ENCODE measurements at places on chromosomes 2 and 18.

DNA sequence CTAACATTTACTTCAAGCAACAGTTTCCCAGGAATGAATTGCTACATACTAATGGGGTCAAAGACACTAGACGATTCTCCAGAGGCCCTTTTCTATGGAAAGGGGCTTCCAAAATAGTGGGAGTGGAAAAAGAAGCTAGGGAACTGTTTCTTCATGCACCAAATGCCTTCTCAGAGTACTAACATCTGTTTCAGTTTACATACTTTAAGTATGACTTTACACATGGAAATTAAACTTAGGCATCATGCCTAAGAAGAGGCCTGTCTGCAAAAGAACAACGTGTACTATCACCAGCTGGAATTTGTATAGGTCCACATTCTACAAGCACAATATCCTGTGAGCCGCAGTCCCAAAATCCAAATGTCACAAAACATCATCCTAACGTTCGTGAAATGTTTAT, 29.4 kb upstream of the WDR75 start:
- no peak for DNase-seq

- no peak for DNase-seq
These were observed 70.6 kb downstream of the CAPN13 start for GRCh38 chr2:30736461-30737325.

DNA sequence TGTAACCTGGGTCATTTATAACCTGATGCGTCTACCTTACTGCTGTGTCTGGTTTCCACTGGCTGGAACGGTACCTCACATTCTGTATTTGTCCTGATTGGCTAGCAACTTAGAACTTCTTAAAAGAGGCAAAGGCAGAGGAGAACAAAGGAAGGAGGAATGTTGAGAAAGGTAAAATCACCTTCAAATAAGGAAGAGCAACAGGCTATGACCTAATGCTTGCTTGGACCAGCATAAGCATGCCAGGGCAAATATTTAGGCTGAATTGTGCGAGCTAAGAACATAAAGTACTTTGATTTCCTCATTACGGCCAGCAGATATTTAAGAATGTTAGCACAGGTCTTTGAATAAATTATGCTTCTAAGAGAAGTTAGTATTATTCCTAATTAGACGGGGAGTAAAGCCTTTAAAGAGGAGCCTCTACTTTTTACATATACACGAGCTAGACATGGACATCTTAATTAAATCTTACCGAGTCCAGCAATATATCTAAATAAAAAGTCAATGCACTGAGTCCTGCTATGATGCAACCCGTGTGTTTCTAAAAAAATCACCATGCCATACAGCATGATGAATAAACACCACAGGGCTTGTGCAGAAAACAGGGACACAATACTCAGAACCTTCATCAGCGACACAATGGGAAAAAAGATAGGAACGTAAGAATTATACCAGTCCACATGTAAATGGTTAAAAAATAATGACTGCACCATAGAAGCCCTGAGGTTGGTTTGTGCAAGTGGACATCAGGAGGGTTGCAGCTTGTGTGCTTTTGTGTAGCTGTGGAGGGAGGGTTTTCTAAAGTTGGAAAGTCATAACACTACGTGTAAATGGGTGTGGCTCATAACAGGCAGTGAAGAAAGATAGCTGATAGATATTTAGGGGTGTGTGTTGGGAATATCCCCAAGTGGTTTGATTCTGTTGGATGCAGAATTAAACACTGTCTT, 14.2 kb downstream of the SEPTIN2 start:
- DNase-seq, result no peak

GRCh38 chr2:64115808-64116598, 28.2 kb downstream of the PELI1 start:
- no peak for DNase-seq

- no peak for DNase-seq
These were observed 143.7 kb downstream of the IRS1 start for GRCh38 chr2:226655871-226656270.

GRCh38 chr2:70046534-70046933, 40.7 kb upstream of the PCBP1 start:
- DNase-seq, result no peak

GRCh38 chr2:47566207-47566858, 163.4 kb downstream of the MSH2 start:
- no peak for DNase-seq

GRCh38 chr2:199677881-199678280, 173.1 kb downstream of the FTCDNL1 start:
- no peak for DNase-seq

GRCh38 chr18:31252522-31252921, 65.4 kb upstream of the DSG1 start:
- no peak for DNase-seq

DNA sequence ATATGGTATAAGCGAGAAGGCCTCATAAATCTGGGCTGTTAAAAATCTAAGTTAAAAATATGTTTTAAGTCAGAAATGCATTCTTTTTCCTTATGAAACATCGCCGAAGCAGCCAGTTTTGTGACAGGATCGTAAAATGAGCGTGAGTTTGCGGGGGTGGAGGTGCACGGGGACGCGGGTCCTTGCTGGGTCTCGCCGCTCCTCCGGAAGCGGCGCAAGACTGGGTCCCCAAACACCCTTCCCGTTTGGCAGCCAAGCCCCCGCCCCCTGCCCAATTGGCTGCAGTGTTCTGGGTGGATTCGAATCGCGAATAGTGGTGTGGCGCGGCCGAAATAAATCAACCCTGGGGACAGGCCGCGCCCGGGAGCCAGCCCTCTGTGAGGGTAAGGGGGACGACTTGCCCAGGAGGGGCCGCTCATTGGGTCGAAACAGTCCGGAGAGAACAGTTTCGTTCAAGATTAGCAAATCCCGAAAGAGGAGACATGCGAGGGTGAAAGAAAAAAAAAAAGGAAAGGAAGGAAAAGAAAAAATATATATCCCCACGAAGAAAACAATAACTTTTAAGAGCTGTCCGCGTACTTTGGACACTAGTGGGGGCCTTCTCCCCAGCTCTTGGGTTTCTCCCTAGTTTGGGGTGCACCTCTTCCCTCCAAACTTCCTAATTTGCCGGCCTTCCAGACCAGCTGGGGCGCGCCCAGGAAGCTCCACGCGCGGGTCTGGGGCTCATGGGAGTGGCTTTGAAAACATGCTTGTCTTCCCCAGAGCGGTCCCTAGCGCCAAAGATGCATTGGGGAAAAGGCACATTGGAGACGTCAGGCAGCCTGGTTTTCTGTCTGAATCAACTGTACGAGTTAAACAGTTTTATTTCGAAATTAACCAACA, 3.1 kb upstream of the GATA6 start:
- DNase-seq, result no peak

Data from effector memory CD4-positive, alpha-beta T cell (primary cell).